ENCODE measurements at places on chromosomes 3 and 15.

DNA sequence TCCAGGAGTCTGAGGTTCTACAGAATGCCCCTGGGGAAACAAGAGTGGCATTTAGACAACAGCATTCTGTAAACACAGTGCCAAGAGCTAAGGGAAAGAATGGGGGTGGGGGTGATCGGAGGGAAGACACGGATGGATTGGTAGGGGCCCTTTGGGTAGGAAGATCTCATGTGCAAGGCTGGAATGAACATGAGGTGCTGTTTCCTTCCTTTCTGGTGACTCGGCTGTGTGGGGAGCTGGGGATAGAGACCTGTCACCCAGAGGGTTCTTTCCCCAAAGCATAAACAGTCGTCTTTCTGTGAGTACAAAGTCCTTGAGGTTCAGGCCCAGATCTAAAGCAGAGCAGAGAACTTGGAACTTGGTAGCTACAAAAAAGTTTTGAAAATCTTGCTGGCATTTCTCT, 11.7 kb downstream of the TPM1 start:
- DNase-seq: no peak

DNA sequence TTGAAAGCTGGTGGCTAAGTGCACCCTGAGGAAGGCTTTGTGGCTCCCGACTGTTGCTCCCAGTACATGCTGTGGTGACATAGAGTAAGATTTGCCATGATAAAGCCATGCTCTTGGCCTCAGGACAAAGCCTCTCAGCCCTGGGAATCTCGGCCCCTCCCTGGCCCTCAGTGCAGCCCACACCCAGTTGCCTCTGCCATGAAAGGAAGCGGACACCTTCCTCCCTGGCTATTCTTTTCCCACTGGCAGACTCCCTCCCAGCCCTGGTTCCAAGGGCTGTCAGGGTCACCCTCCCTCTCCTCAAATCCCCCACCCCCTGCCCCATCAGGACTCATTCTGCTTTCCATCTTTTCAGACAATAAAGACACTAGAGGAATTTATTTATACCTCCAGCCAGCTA, 119.8 kb upstream of the NEO1 start:
- no peak for DNase-seq

- no peak for DNase-seq
Measured at GRCh38 chr3:425079-425478, 228.5 kb downstream of the CHL1 start.

GRCh38 chr3:150409512-150410310, 1.6 kb downstream of the TSC22D2 start:
- DNase-seq: peak; percentile 62

GRCh38 chr15:90915808-90916440, 12.8 kb downstream of the MAN2A2 start:
- no peak for DNase-seq

GRCh38 chr15:28132524-28133275, 33.6 kb upstream of the OCA2 start:
- DNase-seq: no peak

- no peak for DNase-seq
Measured at GRCh38 chr3:120438665-120439370, 12.0 kb downstream of the FSTL1 start.

- peak; percentile 5 for DNase-seq
Measured at GRCh38 chr15:75694241-75695182, 18.1 kb downstream of the CSPG4 start.

DNA sequence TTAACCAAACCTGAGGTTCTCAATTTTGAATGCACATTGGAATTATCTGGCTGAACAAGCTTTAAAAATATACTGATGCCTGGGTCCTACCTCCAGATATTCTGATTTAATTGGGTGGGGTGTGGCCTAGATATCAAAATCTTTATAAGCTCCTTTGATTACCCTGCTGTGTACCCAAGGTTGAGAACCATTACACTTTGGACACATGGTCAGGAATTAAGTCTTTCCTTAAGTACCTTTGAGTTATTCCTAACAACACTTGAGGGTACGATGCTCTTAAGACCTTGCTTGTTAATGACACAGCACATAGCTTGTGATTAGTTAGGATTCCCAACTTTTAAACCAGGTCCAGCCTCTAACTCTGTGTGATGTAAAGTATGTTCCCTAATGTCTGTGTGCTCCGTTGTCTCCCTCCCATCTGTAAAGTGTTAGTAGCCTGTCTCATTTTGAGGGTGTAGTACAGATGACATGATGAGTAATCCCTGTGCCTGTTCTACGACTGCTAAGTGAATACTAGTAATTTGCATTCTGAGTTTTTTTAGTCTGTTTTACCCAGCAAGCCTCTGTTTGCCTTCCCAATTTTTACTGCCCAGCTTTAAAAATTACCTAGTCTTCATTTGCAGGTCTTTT, 154.9 kb downstream of the KLHL25 start:
- no peak for DNase-seq

- DNase-seq: no peak
Measured at GRCh38 chr3:124663690-124664089, 66.6 kb upstream of the UMPS start.

DNA sequence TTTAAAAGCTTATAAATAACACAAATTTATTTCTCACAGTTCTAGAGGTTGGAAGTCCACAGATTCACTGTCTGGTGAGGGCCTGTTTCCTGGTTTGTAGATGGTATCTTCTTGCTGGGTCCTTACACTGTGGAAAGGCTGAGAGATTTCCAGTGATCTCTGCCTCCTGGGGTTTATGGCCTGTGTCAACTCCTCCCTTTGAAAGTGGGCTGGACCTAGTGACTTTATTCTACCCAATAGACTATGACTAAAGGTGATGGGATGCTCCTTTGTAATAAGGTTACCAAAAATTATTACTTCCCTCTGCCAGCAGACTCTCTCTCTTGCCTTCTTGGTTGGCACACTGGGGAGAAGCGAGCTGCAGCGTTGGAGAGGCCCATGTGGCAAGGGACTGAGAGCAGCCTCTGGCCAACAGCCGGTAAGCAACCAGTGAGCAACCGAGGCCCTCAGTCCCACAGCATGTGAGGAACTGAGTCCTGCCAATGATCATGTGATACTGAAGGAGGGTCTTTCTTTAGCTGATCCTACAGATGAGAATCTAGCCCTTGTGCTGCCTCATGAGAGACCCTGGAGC, 14.0 kb upstream of the COPG1 start:
- no peak for DNase-seq

GRCh38 chr3:152772674-152773225, 62.2 kb upstream of the P2RY1 start:
- DNase-seq: no peak

- peak; percentile 11 for DNase-seq
Measured at GRCh38 chr3:188092648-188093047, 61.3 kb upstream of the LPP start.

DNA sequence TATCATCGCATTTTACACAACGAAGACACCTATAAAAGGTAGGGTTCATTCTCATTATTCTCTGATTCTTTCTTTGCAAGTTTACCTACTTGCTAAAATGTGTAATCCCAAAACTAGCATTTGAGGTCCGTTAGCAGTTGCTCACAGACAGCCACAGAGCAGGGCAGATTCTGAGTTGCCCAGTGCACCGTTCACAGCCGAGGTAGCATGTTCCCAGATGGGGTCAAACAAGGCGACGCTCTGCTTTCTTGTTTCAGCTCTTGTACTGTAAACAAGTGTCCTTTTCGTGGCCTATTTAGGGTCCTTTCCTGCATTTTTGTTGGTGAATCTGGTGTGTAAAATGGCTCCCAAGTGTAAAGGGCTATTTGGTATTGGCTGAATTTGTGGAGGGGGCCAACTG, 3.1 kb downstream of the PPP1R2 start:
- no peak for DNase-seq

GRCh38 chr3:33099109-33099645, 2.2 kb upstream of the GLB1 start:
- DNase-seq: no peak

- peak; percentile 51 for DNase-seq
Measured at GRCh38 chr15:90231028-90232017, 2.4 kb downstream of the CIB1 start.

DNA sequence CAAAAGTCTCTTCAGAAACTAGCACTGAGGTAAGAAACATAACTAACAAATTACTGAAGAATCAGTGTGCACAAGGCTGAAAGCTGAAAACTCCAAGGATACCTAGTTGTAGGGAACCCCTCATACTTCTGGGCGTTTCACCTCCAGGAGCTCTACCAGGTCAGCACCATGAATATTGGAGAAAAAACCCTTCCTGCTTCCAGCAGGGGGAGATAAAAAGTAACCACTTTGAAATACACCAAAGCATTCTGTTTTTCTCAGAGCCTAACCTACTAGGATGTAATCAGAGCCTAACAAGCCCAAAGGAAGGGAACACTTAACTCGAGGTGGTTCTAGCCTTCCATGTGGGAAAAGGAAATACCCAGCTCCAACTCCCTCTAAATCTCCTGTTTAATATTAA, 175.8 kb upstream of the MME start:
- no peak for DNase-seq

GRCh38 chr3:4495294-4496086, 2.3 kb downstream of the ITPR1 start:
- DNase-seq: no peak

GRCh38 chr15:100123611-100124010, 218.2 kb downstream of the ADAMTS17 start:
- no peak for DNase-seq

- no peak for DNase-seq
Measured at GRCh38 chr15:101255615-101256241, 3.9 kb upstream of the CHSY1 start.

- DNase-seq: no peak
Measured at GRCh38 chr15:99753066-99753465, 19.8 kb upstream of the LYSMD4 start.

DNA sequence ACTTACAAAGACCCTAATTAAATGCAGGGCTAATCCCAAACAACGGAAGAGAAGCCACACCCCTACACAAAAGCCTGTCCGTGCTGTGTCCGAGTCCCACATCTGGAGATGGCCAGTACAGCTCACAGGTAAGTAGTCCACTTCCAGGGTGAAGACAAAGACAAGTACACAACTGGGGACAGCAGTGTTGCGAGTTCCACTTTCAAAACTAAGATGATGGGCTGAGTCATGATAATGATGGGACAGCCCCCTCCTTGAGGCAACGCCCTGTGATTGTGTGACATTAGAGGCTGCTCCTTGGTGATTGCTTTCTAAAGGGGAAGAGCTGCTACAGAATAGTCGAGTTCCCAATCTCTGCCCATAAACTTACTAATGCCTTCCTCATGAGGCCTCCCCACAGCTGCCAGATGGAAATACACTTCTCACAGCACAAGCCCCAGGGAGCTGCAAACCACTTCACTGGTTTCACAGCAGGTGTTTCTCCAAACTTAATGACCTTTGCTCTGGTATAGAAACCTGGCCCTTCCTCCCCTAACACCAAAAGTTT, 27.6 kb downstream of the RFT1 start:
- DNase-seq: peak; percentile 26

- no peak for DNase-seq
Measured at GRCh38 chr3:124969963-124970722, 35.6 kb upstream of the MUC13 start.

DNA sequence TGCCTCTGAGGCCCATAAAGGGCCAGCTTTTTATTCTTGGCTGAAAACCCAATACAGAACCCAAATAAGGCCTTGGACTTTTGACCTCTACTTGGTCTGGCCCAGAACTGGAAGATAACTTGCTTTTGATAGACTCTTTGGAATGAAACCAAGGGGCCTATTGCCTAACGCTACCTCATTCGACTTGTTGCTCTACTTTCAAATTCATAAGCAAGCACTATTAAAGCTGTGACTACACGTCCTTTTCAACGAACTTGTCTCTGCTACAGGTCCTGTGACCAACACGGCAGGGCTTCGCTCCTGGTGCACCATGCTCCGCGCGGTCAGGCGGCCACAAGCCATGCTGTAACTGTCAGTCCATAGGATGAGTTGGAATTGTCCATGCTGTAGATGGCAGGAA, 385.4 kb downstream of the MFSD1 start:
- DNase-seq: no peak

DNA sequence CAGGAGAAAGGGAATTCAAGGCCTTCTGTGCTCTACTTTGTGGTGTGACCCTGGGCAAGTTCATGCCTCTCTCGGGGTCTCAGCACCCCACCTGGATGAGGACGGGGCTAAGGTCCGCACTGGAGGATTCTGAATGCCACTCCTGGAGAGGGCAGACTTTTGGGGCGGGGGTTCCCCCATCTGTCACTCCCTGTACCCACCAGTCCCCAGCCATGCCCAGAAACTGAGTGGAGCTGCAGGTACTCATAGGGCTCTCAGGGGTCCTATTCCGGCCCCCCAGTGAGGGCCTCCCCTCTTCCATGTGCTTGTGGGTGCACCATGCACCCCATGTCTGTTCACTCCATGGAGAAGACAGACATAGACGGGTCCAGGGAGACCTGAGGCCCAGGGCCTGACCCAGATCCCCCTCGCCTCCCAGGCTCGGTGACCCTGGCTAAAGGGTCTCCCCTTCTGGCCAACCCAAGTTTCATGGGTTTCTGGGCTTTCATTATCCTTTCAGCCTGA, 26.0 kb downstream of the ACSBG1 start:
- no peak for DNase-seq

Measured in stimulated activated CD4-positive, alpha-beta T cell treated with anti-CD3 and anti-CD28 coated beads, Interleukin-12 subunit alpha, Interleukin-12 subunit beta, amount 100 ng/mL, for 4 hours (primary cell).